ENCODE measurements at places on chromosomes 2 and 18.

- no peak for DNase-seq
Measured at GRCh38 chr2:231475965-231476364, 11.7 kb upstream of the NCL start.

DNA sequence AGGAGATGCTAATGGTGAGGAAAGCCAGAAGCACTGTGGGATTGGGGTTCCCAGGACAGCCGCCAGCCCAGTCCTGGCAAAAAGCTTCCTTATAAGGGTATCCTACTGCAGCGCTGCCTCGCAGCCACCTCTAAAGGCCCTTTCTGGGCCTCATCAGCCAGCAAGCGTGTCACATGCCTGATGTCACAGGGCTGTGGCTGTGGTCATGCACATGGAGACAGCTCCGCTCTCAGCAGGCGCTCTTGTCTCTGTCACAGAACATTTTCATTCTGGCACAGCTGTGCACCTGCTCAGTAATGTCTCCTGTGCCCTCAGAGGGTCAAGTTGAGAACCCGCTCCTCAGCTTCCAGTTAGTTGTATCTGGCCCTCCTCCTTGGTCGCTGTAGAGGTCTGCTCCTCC is 17.7 kb upstream of the MAL start:
- DNase-seq = no peak

GRCh38 chr2:118130385-118130784 is 42.1 kb downstream of the INSIG2 start:
- no peak for DNase-seq

DNA sequence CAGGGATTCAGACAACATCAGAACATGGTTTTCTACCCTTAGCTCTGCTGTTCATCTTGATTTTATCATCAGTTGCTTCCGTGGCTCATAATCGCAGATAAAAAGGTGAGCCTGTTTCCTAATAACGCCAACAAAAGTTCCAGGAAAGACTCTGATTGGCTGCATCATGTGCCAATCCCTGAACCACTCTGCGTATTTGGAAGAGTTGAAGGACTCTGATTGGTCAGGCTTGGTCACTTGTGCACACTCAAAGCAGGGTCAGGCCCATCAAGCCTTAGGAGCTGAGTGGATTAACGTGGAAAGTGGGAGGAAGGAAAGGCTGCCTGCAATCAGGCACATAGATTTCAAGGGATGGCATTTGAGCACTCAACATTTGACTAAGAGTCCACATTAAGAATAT is 11.4 kb downstream of the TXNDC2 start:
- no peak for DNase-seq

DNA sequence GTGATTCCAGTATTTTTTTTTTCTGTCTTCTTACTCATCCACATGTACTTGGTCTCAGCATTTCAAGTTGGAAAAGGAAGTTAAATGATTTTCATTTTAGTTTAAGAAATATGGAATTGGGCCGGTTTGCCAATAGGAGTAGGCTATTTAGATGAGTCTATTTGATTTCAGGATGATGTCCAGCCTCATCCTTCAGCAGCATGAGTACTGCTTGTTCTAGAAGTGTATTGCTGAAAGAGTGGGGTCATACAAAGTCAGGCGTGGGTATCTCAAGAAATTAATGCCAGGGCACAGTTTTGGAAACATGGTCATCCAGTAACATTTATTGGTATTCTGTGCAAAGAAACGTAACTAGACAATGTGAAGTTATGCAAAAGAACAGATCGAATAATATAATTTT is 44.9 kb upstream of the MSTN start:
- DNase-seq = no peak

DNA sequence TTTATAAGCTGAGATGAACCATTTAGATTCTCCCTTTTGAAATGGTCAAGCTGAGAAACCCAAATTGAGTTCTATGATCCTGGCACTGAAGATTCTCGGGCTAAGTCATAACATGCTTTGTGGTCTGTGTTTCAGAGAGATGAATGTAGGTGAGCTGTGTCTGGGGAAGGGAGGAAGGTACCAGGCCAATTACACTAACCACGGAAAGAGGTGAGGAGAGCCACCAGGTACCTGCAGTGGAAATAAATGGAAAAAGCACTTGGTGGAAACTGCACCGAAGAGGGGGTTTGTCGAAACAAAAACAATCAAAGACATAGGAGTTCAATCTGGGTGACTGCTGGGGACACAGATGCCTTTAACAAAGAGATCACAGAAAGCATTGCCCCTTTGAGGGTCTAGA is 963 bp upstream of the MRPL44 start:
- no peak for DNase-seq

DNA sequence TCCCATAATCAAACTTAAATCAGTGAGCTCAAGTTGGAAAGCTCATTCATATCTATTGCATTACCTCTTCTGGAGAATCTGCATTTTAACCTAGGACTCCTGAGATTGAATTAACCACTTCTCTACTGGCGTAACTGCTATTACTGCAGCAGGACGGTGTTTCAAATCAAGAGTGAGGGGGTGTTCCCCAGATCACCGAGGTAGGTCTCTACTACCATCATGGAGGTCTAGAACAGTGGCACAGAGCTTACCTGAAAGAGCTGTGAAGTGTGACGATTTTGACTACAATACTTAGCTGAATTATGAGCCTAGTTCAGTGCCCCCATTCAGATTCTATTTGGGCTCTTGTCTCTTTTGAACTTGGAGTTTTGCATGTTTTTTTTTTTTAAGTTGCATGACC is 119.5 kb downstream of the POLE4 start:
- DNase-seq = no peak

DNA sequence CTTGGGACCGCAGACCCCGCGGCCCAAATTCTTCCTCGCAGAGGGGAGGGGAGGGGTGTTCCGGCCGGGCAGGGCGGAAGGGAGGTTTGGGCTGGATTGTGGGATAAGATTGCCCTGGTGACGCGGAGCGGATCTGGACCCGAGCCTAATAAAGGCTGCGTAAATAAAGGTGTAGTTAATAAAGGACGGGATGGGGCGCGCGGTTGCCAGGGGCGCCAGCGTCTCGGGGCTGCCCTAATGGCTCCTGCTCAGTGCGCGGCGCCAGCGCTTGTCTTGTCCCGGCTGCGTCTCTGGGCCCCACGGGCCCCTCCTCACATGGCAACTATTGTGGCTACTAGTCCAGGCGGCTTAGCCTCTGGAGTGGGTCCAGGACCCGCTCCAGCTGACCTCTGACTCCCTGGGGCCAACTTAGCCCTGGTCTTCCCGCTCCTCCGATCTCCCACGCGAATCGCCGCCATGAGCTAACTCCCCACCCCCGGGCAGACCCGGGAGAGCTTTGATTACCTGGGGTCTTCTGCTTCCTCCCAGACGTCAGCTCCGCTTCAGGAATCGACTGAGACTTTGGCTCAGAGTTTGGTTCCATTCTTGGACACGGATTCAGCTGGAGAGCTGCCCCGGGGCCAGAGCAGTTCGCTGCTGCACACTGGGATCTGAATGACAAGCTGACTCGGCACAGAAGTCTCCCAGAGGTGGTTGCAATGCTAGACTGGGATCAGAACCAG is 36.5 kb downstream of the SLC25A52 start:
- DNase-seq = no peak

DNA sequence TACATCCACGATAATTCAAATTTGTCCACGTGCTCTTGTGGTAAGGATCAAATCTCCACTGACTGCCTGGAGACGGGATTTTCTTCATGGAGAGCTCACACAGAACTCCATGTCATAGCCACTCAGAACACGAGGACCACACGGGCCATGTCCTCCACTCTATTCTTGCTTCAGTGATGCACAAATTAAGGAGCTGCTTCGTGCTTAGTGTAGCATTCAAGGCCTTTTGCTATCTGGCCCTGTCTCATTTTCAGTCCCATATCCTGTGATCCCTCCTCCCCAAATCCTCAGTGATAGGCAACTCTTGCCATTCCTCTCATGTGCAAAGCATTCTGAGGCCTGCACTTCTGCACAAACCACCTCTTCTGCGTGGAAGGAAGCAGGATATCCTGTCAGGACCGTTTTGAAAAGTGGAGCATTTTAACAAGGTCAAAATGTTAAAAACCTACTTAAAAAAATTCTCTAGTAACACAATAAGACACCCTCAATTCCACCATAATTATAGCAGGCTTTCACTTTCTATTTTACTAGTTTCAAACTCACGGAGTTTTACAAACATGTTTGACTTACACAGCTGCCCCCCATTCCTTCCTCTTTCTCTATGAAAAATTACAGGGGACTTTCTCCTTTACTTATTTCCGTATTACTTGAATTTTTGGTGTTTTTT is 35.2 kb downstream of the ST3GAL5 start:
- DNase-seq = no peak

DNA sequence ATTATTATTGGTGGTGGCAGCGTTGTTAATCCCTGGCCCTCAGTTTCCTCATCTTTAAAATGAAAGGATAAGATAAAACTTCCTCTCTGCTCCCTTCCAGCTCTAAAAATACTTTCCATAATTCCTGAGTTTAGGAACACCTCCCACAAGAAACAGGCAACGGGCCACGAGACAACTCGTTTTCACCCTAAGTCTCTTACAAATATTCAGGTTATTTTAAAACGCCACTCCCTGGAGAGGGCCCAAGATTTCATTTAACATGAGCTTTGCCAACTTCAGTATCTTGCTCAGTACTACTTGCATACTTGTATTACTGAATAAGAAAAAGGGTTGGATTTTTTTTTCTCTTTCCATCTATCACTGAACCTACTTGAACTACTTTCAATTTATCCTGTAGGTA is 611.1 kb upstream of the FANCL start:
- DNase-seq = no peak

- DNase-seq = no peak
Measured at GRCh38 chr2:201414099-201415023, 36.9 kb downstream of the TRAK2 start.

GRCh38 chr2:62657783-62658182 is 47.7 kb upstream of the EHBP1 start:
- DNase-seq = no peak

- DNase-seq = no peak
Measured at GRCh38 chr2:9378433-9379390, 44.6 kb downstream of the ITGB1BP1 start.

- no peak for DNase-seq
Measured at GRCh38 chr2:196169516-196169915, 1.9 kb downstream of the STK17B start.

GRCh38 chr2:191410646-191411436 is 165.6 kb downstream of the MYO1B start:
- DNase-seq = no peak

- no peak for DNase-seq
Measured at GRCh38 chr2:112019569-112019982, 35.5 kb upstream of the TMEM87B start.

GRCh38 chr2:145303536-145303935 is 783.6 kb upstream of the ZEB2 start:
- no peak for DNase-seq

GRCh38 chr2:172928756-172929155 is 146.9 kb upstream of the MAP3K20 start:
- DNase-seq = no peak

- peak; percentile 62 for DNase-seq
Measured at GRCh38 chr2:233059797-233060500, at the start of gene INPP5D. TSS of gene INPP5D (plus strand) at chr2:233060342. CDS start at chr2:233060479, 137 bp downstream.

DNA sequence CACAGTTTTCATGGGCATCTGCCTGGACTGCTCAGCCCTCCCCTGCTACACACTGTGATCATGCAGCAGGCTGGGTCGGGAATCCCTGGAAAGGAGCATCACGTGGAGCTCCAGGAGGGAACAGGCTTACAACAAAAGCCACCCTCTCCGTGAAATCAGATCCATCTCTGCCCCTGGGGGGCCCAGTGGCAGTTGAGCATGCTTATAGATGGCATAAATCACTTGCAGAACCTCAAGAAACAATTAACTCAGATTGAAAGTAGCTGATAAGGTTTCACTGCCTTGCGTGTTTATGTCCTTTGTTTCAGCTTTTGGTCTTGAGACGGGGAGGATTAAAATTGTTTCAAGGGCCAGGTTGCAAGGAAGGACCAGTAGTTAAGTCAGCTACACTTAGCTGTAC is 354.8 kb upstream of the MEIS1 start:
- DNase-seq = no peak

- peak; percentile 3 for DNase-seq
Measured at GRCh38 chr18:62637807-62638687, 77.3 kb upstream of the PHLPP1 start.

DNA sequence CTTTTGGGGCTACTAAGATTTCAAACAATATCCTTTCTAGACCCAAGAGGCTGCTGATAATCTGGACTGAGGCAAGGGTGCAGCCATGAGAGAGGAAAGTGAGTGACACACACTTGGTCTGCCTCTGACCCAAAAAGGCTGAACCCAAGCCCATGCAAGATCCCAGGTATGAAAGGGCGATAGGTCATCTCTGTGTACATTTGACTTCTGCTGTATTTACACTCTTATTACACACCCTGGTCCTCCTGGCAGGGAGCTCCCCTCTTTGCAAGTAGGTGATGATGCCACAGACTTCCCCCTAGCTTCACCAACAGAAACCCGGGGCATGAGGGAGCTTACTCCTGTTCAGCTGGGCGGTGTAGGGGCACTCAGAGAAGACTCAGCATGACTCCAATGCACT is 61.8 kb upstream of the ACAA2 start:
- DNase-seq = no peak

DNA sequence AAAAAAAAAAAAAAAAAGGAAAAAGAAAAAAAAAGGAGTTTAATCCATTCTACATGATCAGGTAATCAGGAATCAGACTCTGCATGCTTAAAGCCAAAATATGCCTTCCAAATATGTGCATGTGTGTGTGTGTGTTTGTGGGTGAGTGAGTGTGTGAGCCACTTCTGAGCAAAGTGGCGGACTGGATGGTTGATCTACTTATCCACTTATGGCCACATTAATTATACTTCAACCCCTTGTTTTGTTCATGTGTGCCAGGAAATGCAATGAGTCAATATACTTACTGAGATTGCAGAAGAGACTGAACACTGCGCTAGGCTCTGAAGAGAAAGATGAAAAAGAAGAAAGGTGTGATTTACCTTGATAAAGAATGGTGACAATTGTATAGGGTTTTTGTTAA is 586.5 kb upstream of the NXPH2 start:
- DNase-seq = no peak

DNA sequence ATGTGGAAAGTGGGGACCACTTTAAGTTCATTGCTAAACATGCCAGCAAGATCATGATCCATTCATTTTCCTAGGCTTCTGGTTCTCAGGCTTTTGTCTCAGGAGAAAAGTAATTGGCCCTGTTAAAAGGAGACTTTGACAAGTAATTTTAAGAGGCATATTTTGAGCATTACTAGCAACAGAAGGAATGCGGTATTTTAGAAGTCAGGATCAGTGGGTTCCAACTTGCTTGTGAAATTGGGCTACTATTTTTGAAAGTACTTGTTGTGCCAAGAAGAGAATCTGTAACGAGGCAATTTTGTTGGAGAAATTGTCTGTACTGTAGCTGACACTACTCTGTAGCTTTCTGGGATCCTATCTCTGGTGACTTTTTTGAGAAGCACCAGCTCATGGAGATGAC is 59.4 kb downstream of the CERS6 start:
- DNase-seq = no peak
